ENCODE measurements at places on chromosomes 1 and 21.

DNA sequence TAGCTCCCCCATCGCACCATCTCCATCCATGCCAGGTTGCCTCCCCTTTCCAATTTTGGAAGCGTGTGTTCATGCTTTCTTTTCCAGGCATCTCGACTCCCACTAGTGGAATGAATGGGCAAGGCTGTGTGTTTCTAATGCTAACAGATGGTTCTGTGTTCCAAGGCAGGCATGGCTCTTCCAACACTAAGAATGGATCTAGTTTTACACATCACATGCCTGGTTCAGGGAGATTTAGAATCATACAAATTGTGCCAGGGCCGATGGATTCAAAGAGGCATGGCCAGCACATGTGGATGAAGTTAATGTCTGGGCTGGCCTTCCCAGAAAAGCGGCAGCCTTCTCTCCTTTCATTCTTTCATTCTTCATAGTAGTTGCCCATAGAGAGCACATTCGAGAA is 438.7 kb downstream of the PRDM2 start:
- DNase-seq: no peak

- no peak for DNase-seq
Observed at GRCh38 chr21:33197496-33197895, 32.2 kb upstream of the IFNAR2 start.

GRCh38 chr1:170213596-170213995 is 67.8 kb downstream of the NTMT2 start:
- no peak for DNase-seq

- DNase-seq: no peak
Observed at GRCh38 chr1:200368556-200368955, 41.3 kb downstream of the ZNF281 start.

DNA sequence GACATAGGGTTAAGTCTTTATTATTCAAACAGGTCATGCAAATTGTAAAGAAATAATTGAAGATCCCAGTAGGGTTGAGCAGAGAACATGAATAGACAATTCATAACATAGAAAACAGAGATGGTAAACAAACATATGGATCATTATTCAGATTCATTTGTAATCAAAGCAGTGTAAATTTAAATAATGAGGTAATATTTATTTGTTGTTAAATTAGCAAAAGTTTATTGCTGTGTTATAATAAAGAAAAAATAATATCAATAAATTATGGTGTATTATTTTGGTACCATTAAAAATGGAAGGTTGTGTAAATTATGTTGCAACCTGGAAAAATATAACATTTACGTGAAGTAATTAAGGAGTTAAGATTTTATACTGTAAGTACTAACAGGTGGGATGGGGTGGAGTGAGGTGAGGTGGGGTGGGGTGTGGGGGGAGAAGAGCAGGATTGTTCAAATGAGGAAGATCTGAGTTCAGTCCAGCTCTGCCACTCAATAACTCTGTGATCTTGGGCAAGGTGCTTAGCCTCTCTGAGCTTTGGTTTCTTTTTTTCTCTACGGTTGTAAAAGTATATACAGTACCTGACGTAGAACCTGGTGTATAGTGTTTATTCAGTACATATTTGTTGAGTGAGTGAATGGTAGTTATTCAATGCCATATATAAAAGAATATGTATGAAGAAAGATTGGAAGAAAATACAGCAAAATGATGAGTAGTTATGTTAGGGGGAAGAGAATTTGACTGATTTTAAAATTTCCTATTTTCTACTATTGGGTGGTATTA is 140.3 kb upstream of the KIF26B start:
- no peak for DNase-seq

DNA sequence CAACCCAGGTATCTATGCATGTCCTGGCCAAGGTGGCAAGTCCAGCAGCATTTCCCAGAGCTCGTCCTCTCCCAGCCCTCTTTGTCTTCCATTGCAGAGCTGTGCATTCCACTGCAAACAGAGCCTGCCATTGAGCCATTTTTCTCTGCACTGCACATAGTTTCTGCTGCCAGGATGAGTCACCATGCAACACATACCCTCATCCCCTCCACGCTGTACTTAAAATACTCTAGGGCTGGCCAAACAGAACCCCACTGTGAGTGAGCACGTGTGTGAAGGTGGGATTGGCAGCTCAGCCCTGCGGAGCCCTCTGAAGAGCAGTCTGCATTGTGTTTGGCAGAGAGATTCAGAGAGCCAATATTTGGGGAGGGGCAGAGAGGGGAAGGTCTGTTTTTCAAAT is 3.9 kb upstream of the ATP1B1 start:
- no peak for DNase-seq

- DNase-seq: no peak
Observed at GRCh38 chr1:206023695-206024094, at the start of gene CTSE. Gene CTSE (minus strand): TSS chr1:206023895. CDS start chr1:206023791, 104 bp downstream.

DNA sequence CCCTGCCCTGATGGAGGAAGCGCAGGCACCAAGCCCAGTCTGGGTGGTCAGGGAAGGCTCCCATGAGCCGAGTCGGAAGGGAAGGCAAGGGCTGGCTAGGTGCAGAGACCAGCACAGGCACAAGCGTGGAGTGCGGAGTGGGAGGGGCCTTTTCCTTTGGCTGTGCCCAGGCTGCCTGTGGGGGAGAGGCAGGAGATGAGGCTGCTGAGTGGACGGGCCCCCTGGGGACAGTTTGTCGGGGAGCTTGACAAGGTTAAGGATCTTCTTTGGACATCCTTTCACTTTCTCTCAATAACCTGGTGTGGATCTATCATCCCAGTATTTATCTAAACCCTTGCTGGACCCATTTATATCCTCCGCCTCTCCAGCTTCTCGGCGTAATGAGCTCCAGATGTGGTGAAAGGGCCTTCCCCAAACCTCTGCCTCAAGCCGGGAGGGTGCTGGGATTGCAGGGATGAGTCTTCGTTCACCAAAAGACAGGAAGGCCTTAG is 42.9 kb downstream of the EPHB2 start:
- no peak for DNase-seq

DNA sequence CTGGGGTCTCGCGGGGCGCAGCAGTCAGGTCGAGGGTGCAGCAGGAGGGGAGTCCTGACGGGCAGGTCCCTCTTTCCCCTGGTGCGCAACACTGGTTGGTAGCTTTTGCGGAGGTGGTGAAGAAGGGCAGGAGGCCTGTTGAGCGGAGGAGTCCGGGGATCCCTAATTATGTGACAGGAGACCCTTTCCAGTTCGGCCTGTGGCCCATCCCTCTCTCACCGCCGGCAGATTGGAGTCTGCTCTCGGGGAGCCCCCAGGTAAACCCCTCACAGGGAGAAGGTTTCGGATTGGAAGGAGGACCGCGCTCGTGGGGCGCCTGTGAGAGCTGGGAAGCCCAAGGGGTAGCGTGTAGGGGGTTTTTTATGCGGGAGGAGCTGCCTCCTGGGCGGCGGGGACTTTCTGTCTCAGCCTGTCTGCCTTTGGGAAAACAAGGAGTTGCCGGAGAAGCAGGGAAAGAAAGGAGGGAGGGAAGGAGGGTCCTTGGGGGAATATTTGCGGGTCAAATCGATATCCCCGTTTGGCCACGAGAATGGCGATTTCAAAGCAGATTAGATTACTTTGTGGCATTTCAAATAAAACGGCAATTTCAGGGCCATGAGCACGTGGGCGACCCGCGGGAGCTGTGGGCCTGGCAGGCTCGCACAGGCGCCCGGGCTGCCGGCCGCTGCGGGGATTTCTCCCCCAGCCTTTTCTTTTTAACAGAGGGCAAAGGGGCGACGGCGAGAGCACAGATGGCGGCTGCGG is 9.5 kb downstream of the SIM2 start:
- DNase-seq: no peak

GRCh38 chr1:234538930-234539649 is 60.1 kb upstream of the TARBP1 start:
- DNase-seq: no peak

GRCh38 chr1:101200513-101200912 is 36.3 kb upstream of the S1PR1 start:
- DNase-seq: no peak

DNA sequence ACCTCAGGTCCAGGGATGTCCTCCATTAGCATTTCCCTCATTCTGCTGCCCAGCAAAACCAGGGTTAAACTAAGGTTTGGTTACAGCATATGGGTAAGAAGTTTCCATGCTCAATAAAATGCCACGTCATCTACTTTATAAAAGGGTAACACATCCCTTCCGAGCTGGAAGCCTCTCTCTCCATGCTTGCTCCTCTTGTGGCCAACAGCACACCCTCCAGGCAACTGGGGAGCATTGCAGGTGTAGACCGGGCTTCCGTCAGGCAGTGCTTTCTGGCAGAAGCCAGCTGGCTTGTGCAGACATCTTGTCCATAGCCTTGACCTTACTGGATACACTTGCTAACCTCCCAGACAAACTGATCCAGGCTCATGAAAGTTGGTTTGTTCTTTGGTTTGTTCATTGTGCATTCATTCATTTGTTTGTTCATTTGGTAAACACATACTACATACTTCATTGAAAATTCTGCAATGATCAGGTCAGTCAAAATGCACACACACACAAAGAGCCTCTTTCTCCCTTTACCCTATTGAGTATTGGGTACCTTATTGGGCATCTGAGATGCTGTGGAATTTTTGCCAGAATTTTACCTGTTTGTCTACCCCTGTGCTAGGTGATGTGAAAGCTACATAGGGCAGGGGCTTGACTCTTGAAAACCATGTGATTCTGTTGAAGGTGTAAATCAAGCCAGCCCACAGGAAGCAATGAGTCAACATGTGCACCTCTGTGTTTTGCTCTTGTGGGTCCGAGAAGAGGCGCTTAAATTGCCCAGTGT is 422.8 kb downstream of the CAMTA1 start:
- no peak for DNase-seq

GRCh38 chr1:241063276-241063675 is 293.7 kb downstream of the RGS7 start:
- DNase-seq: no peak

DNA sequence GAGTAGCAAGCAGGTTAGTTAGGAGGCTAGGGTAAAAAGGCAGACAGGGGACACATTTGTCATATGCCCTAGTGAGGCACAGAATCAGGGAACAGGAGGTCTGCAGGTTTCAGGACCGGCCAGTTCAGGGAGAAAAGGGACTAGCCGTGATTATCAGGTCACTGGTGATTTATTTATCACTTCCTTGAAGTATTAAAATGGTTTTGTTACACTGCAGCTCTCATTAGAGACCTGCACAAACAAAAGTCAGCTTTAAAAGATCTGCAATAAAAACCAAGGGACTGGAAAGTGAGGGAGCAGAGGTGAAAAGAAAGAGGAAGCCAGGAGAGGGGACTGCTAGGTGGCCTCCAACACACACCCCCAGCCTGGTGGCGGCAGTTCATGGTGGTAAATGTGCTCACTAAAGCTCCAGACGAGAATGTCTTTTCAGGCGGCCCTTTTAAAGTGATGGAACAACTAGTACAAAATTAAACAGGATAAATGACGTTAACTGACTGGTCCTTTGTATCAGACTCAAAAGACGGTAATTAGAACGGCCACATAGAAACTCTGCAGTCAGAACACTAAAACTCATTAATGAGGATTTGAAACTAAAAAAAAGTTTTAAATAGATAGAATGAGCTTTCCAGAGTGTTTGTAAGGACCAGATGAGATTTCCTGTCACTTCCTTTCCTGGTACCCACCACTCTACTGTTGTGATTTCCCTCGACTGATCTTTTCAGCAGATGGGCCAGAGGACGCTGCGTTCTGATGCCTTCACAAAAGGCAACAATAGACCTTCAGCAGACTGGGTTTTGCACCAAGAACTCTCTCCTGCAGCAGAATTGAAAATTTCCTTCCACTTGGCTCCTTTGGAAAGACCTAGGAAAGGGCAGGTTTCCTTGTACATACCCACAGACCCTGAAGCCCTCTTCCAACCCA is 136.8 kb downstream of the NTPCR start:
- DNase-seq: no peak

DNA sequence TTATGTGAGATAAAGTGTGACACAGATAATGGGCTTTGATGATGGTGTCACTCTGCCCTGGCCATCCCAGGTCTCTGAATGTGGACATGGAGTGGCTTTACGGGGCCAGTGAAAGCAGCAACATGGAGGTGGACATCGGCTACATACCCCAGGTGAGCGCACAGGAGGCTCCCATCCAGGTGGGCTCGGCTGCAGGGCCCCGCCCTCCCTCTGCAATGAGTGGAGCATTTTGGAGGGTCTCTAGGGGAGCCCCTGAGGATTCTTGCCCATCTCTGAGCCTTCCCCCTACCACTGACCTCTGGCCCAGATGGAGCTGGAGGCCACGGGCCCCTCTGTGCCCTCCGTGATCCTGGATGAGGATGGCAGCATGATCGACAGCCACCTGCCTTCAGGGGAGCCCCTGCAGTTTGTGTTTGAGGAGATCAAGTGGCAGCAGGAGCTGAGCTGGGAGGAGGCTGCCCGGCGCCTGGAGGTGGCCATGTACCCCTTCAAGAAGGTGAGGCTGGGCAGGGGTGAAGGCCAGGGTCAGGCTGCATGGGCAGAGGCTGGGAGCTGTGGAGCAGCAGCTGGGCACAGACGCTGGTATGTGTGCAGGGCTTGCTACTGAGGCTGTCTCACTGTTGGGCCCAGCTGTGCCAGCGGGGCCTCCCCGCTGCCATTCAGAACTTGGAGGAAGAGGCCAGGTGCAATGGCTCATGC is 8.2 kb upstream of the MTFR1L start:
- DNase-seq: no peak

DNA sequence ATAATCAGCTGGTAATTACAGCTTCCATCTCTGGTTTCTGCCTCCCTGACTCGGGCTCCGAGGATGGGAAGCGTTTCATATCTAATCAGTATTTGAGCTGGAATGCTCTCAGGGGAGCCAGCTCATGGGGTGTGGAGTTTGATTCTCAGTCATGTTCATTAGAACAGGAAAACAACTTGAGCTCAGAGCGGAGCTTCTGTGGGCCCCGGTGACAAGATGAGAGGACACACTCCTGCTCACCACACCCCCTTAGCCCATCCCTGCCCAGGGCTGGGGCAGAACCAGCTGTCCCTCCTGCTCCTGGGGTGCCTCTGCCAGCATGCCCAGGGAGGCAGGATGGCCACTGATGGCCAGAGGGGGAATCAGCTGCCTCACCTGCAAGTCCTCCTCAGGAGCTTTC is 726.0 kb downstream of the PTPRU start:
- DNase-seq: no peak

DNA sequence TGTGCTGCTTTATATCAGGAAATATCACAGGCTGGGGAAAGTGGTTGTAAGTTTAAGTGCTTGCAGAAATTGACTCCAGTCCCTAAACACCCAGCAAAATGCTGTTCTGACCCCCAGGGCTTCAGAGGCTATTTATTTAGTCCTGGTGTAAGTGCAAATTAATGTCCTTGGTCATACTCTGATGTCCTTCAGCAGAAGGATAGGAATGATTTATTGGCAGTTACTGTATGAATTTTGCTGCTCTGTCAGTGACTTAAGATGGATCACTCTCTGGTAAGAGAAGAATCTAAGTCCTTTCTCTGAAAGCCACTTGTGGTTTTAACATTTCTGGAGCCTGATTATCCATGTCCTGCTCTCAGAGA is 21.9 kb downstream of the FAM20B start:
- no peak for DNase-seq

- DNase-seq: no peak
Observed at GRCh38 chr1:54794451-54795355, 6.4 kb downstream of the TTC22 start.

DNA sequence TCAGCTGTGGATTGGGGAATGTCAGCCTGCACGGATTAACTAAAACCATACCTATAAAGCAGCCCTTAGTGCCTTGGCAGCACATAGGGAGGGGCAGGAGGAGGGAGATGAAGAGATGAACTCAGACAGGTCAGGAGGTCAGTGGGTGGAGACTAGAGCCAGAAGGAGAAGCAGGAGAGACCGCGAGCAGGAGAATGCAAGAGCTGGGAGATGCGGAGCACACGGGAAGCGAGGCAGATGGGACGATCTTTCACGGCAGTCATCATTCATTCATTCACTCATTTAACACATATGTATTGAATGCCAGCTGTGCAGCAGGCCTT is 41.9 kb downstream of the NEK2 start:
- DNase-seq: no peak

GRCh38 chr1:230185076-230186001 is 118.3 kb downstream of the GALNT2 start:
- DNase-seq: no peak

Data from cortex of kidney (tissue), 1 donor.